Naive thymus-derived CD8-positive, alpha-beta T cell (primary cell): ENCODE measurements at places on chromosomes 6 and 20. TPM values are rescaled to one million over a fixed set of nuclear protein-coding genes. Genes with fewer than 3 reads are reported as not detected.

DNA sequence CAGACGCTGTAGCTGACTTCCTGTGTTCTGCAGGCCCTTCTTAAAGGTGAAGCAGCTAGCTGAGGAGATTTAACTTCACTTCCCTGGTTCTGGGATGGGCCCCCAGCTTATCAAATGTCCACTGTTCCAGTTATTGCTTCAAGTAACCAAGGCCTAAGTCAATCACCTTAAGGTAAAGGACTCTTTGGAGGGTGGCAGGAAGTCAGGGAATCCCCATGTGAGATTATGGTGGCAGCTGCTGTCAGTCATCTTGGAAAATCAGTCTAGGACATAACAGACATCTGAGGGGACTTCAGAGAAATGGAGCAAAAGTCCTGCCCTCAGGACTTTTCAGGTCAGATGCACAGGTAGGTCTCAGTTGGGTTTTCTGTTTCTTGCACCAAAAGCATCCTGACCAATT, 3.8 kb downstream of the ELOVL5 start:
- H3K36me3 ChIP-seq, result no peaks in the 10 kb centered on the region
- DNase-seq, result no peak
- H3K27me3 ChIP-seq, result no peaks in the 10 kb centered on the region
- peaks cover 82% of the 10 kb centered on the region for H3K4me1 ChIP-seq

DNA sequence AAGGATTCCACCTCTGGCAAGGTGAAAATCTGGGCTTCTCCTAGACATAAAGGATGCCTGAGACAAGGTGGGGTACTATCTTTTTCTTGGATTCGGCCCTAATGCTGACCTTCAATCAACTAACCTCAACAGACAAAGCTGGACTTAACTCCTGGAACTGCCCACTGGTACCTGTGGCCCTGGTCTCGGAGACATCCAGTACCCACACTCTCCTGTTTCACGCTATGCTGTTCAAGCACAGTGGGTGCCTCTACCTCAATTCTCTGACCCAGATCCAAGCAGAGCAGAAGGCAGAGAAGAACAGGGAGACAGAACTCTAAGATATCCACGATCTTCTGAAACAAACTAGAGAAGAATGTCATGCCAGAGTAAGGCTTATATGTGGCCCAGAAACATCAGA, 189.8 kb upstream of the FOXQ1 start:
- DNase-seq, result no peak
- H3K4me1 ChIP-seq, result no peaks in the 10 kb centered on the region
- no peak overlapping the region for H3K27ac ChIP-seq

DNA sequence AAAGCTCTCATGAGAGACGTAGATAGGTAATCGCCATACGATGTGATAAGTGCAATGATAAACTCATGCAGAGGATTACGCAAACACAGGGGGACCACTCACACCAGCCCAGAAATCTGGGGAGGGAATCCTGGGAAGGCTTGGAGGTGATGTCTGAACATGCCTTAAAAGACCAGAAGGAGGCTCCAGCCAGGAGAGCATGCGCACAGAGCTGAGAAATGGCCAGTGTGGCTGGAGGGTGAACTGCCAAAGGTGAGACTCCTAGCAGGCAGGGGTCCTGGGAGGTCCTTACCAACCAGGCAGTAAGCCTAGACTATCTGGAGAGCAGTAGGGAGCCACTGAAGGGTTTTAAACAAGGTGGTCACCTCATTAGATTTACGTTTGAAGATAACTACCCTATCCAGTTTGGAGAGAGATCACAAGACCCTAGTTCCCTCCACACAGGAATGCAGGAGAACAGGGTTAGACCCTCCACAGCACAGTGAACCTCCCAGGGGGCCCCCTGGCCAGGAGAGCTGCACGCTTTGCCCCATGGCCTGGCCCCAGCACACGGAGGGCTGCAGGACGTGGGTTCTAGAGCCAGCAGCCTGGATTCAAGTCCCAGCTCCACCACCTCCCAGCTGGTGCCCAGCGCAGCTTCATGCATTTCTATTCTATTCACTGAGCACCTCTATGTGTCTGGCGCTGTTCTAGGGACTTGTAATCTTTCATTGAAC, 13.1 kb downstream of the MDFI start:
- H3K36me3 ChIP-seq, result no peaks in the 10 kb centered on the region
- no peak overlapping the region for H3K27ac ChIP-seq

- no peak for DNase-seq
- H3K4me1 ChIP-seq, result no peaks in the 10 kb centered on the region
- H3K4me3 ChIP-seq, result no peak overlapping the region
- H3K27me3 ChIP-seq, result peaks cover 11% of the 10 kb centered on the region
Observed at GRCh38 chr6:32393665-32394420, 13.1 kb downstream of the BTNL2 start.

- H3K27ac ChIP-seq, result peak overlapping the region; percentile 90
- peaks cover 25% of the 10 kb centered on the region for H3K4me1 ChIP-seq
- H3K4me3 ChIP-seq, result peak overlapping the region; percentile 78
- peak; percentile 24 for DNase-seq
- no peaks in the 10 kb centered on the region for H3K27me3 ChIP-seq
Observed at GRCh38 chr6:225121-225721, 67.1 kb upstream of the DUSP22 start.

DNA sequence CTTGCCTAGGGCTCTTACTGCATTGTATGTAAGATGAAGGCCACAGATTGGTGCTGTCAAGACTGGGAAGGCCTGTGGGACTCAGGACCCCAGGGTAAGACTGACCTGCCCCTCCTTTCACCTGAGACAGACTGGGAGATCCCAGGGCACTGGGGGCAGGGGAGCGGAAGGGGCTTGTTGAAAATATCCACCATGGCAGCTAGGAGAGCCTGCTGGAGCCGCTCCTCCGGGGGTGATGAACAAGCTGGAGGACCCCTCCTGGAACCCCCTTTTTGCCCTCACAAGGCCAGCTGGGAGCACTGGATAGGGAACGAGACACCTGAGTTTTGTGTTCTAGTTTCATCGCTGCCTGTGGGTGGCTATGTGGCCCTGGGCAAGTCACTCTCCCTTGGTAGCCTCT, 9.2 kb upstream of the SDCBP2 start:
- peak overlapping the region; percentile 27 for H3K27ac ChIP-seq
- no peaks in the 10 kb centered on the region for H3K27me3 ChIP-seq
- DNase-seq, result no peak
- H3K36me3 ChIP-seq, result peaks cover 4% of the 10 kb centered on the region
- no peak overlapping the region for H3K4me3 ChIP-seq
- peaks cover 32% of the 10 kb centered on the region for H3K4me1 ChIP-seq

DNA sequence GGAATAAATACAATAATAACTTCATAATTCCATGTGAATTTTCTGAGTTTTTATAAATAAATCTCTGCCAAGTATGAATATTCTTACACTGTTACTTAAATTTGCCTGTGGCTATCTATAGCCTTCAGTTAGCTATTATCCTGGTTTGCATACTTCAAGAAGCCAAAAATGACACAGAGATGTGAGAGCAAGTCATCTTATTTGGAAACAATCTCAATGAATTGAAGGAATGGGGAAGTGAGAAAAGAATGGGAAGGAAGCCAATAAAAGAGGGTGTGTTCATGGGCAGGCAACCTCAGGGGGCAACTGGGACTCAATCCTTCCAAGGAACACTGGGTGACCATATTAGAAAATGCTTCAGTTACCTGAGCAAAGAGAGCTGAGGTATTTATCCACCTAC, 9.9 kb downstream of the HAO1 start:
- H3K4me3 ChIP-seq, result no peak overlapping the region
- H3K36me3 ChIP-seq, result no peaks in the 10 kb centered on the region
- no peaks in the 10 kb centered on the region for H3K4me1 ChIP-seq

GRCh38 chr20:60986506-60987156, 265.4 kb upstream of the CDH4 start:
- H3K27me3 ChIP-seq, result peaks cover 5% of the 10 kb centered on the region
- H3K4me3 ChIP-seq, result no peak overlapping the region
- no peak overlapping the region for H3K27ac ChIP-seq
- DNase-seq, result no peak

DNA sequence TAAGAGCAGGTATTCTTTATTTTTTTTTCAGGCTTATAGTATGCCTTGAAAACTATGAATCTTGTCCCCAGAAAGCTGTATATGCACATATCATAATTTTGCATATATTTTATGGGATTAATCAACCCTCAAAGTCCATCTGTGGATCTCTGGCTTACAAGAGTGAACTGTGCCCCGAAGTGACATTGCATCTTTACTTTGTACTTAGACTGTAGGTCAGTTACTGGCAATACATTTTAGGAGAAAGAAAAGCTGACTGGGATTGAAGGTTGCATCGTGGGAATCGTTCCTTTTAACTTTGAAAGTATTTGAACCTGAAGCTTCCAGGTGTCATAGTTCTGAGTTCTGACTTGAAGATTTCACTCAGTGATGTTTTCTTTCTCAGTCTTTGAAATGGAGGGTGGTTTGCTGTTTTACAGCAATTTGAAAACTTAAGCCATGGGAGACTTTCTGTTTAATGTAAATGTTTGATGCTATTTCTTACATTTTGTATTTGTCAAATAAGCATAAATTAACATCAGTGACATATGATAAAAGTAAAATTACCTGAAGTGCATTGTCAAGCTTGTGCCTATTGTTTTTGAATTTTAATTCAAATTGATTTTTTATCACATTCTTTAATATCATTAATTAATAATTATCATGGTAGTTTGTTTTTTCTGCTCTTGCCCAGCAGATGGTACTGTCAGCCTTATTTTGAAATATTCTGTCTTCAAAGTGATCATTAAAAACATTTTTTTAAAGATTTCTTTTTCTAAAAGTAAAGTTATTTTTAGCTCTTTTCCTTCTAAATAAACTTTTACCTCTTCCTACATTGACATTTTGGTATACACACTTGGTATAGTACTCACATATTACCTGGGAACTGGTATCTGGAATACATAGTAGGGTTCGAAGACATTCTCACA, 29.0 kb downstream of the L3MBTL3 start:
- no peaks in the 10 kb centered on the region for H3K27me3 ChIP-seq
- H3K27ac ChIP-seq, result no peak overlapping the region
- no peak for DNase-seq
- no peak overlapping the region for H3K4me3 ChIP-seq
- peaks cover 7% of the 10 kb centered on the region for H3K4me1 ChIP-seq
- H3K36me3 ChIP-seq, result peaks cover 5% of the 10 kb centered on the region

- no peak overlapping the region for H3K27ac ChIP-seq
- H3K4me3 ChIP-seq, result no peak overlapping the region
- H3K4me1 ChIP-seq, result no peaks in the 10 kb centered on the region
- no peak for DNase-seq
Observed at GRCh38 chr6:19663479-19663878, 173.7 kb upstream of the ID4 start.

DNA sequence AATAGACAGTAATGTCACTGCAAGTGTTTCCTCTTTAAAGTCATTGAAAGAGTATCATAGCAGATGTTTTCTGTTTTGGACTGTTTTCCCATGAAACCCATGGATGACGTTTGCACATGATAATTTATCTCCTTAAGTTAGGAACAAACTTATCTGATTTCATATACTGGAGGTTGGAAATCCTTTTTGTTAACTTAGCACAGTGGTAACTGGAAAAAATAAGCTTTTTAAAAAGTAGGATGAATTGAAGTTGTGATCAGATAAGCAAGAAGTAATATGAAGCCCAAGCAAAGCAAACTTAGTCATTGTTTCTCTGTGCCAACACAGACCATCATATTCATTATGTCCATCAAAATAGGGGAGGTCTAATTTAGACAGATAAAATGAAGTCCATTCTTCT, 61.6 kb downstream of the PLCB4 start:
- H3K4me1 ChIP-seq, result no peaks in the 10 kb centered on the region
- DNase-seq, result no peak
- no peaks in the 10 kb centered on the region for H3K27me3 ChIP-seq
- no peak overlapping the region for H3K4me3 ChIP-seq

GRCh38 chr6:85431271-85431670, 18.6 kb upstream of the NT5E start:
- no peaks in the 10 kb centered on the region for H3K27me3 ChIP-seq
- H3K27ac ChIP-seq, result no peak overlapping the region
- H3K36me3 ChIP-seq, result peaks cover 6% of the 10 kb centered on the region
- no peak for DNase-seq
- no peaks in the 10 kb centered on the region for H3K4me1 ChIP-seq
- no peak overlapping the region for H3K4me3 ChIP-seq

DNA sequence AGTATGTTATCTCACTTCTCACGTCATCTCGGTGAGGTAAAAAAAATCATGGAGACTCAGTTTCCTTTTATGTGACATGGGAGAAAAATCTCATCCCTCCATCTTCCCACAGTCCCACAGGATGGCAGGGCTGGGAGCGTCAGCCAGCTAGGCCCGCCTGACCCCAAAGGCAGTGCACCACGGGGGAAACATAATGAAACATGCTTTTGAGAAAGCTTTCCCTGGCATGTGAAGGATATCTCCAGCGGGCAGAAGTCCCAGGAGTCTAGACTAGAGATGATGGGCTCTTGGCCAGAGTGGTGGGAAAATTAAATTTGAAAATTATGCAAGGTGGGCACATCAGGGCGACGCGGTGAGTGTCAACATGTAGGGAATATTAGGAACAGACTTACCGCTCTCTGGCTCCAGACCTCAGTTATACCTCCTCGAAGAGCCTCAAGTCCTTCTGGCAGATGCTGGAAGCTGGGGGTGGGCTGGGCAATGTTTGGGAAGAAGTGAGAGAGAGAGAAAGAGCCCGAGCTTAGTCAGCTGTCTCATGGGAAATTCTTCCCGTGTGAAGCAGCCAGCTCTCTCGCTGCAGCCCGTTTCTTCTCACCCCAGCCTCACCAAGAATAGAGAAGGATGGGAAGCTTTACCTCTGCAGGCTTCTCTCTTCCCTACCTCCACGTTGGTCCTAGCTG, 52.3 kb downstream of the MOCS1 start:
- no peak overlapping the region for H3K4me3 ChIP-seq
- peaks cover 7% of the 10 kb centered on the region for H3K27me3 ChIP-seq
- no peaks in the 10 kb centered on the region for H3K36me3 ChIP-seq
- H3K27ac ChIP-seq, result no peak overlapping the region

DNA sequence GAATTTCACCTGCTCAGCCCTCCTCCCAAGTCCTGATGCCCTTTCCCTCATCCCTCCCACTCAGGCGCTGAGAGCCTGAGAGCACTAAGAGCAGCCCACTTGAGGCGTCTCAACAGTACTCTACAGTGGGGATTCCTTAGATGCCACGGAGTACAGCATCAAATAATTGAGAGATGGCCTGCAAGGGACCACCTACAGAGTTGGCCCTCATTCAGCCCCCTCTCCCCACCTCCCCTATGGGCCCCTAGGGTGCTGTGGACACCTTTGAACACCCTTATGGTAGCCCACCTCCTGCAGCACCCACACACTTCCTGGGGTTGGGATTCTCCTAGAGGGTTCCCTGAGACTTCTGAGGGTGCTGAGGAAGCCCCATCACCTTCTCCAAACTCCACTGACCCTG, 37.1 kb upstream of the SIRPG start:
- H3K36me3 ChIP-seq, result no peaks in the 10 kb centered on the region
- no peak overlapping the region for H3K4me3 ChIP-seq
- H3K4me1 ChIP-seq, result peaks cover 47% of the 10 kb centered on the region
- DNase-seq, result no peak
- H3K27ac ChIP-seq, result no peak overlapping the region

GRCh38 chr20:47905628-47906347, 120.5 kb upstream of the SULF2 start:
- no peaks in the 10 kb centered on the region for H3K4me1 ChIP-seq
- peaks cover 3% of the 10 kb centered on the region for H3K27me3 ChIP-seq
- H3K4me3 ChIP-seq, result no peak overlapping the region
- no peaks in the 10 kb centered on the region for H3K36me3 ChIP-seq
- H3K27ac ChIP-seq, result no peak overlapping the region

GRCh38 chr6:142850679-142851423, 94.1 kb downstream of the HIVEP2 start:
- H3K27me3 ChIP-seq, result no peaks in the 10 kb centered on the region
- peaks cover 95% of the 10 kb centered on the region for H3K4me1 ChIP-seq
- H3K36me3 ChIP-seq, result no peaks in the 10 kb centered on the region
- no peak for DNase-seq
- H3K27ac ChIP-seq, result peak overlapping the region; percentile 85

REM1 gene
- polyA plus RNA-seq, result not detected

ASF1A gene
- 47.7 TPM for polyA plus RNA-seq

TNXB gene
- not detected for polyA plus RNA-seq

SLC22A16 gene
- polyA plus RNA-seq, result not detected

EBF4 gene
- 0.37 TPM for polyA plus RNA-seq

APOM gene
- polyA plus RNA-seq, result 5.5 TPM

BFSP1 gene
- polyA plus RNA-seq, result not detected
